ENCODE measurements at places on chromosomes 7 and 10.

- no peak overlapping the region for H3K4me3 ChIP-seq
- no peaks in the 10 kb centered on the region for H3K27me3 ChIP-seq
- no peak for DNase-seq
- H3K4me1 ChIP-seq: peaks cover 6% of the 10 kb centered on the region
Observed at GRCh38 chr7:29993140-29993539, 3.5 kb upstream of the SCRN1 start.

DNA sequence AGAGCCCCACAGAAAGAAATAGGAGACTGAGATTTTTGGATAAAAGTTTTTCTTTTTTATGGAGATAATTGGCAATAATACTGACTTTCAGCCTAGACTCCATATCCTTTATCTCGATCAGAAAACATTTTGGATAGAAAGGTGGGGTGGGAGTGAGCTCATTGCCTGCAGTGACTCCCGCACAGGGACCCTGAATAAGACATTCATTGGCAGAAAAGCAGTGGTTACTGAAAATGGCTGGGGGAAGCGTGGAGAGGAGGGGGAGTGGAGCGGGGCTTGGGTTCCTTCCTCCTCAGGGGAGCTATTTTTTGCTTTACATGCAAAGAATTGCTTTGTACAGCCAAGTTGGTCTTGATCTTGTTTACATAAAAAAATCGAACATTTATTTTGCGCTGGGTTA is 90.4 kb upstream of the BMPER start:
- H3K27me3 ChIP-seq: no peaks in the 10 kb centered on the region
- H3K4me1 ChIP-seq: peaks cover 8% of the 10 kb centered on the region
- DNase-seq: no peak
- no peak overlapping the region for H3K27ac ChIP-seq
- H3K4me3 ChIP-seq: no peak overlapping the region

DNA sequence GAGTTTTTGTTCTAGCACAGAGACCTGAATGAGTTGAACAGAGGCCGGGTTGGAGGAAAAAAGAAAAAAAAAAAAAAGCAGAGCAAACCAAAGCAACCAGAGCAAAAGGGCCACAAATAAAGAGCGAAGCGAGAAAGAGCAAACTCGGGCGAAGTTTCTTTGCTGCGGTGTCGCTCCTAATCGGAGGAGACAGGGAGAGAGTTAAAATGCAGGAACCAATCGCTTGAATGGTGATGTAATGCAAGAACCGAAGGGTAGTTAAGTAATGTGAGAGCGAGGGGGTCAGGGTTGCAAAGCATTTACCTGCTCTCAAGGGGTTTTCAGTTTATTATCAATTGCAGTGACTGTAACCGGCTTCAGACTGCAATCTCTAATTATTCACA is 271.7 kb downstream of the TRIL start:
- no peaks in the 10 kb centered on the region for H3K27me3 ChIP-seq
- no peaks in the 10 kb centered on the region for H3K36me3 ChIP-seq
- peak overlapping the region; percentile 94 for H3K27ac ChIP-seq
- DNase-seq: peak; percentile 80

- peaks cover 9% of the 10 kb centered on the region for H3K4me1 ChIP-seq
- DNase-seq: peak; percentile 60
- no peaks in the 10 kb centered on the region for H3K36me3 ChIP-seq
- peak overlapping the region; percentile 60 for H3K4me3 ChIP-seq
- no peak overlapping the region for H3K27ac ChIP-seq
Observed at GRCh38 chr10:28722065-28722803, 44.9 kb downstream of the BAMBI start.

GRCh38 chr7:43363035-43363791 is 219.7 kb upstream of the STK17A start:
- no peak for DNase-seq
- H3K4me3 ChIP-seq: no peak overlapping the region
- H3K4me1 ChIP-seq: no peaks in the 10 kb centered on the region
- H3K27ac ChIP-seq: no peak overlapping the region
- H3K27me3 ChIP-seq: no peaks in the 10 kb centered on the region
- H3K36me3 ChIP-seq: no peaks in the 10 kb centered on the region

GRCh38 chr7:48004638-48005037 is 24.3 kb downstream of the SUN3 start:
- H3K4me3 ChIP-seq: no peak overlapping the region
- H3K27me3 ChIP-seq: no peaks in the 10 kb centered on the region
- H3K27ac ChIP-seq: no peak overlapping the region
- no peaks in the 10 kb centered on the region for H3K36me3 ChIP-seq
- DNase-seq: no peak

- H3K4me1 ChIP-seq: peaks cover 9% of the 10 kb centered on the region
- H3K27me3 ChIP-seq: no peaks in the 10 kb centered on the region
- H3K27ac ChIP-seq: no peak overlapping the region
Observed at GRCh38 chr10:122981066-122981464, 864 bp downstream of the PSTK start.
